ENCODE measurements at places on chromosomes 16 and 17.

DNA sequence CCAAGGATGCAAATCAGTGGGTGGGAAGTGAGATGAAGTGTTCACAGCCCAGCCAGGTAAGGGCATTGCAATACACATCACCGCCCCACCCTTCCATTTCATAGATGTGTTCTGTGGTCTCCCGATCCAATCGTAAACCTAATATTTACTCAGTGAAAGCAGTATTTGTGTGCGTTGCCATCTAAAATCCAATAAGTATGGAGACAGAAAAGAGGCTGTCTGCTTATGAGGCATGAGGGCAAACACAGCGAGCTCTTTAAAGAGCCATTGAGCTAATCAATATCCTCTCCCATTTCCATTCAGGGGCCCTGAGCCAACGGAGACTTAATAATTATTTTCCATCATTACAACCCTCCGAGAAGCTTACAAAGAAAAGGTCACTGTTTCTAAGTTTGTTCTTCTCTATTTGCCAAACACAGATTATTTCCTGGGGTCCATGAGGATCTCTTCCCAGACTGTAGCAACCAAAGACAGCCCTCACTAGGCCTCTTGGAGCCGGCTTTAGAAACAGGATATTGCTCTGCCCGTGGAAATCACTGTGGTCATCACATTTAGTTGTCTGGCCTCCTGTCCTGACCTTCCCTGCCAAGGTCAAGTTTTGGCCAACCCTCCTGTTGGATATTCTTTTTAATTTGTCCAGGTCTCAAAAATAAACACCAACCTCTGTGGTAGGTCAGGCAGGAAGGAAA is 120.1 kb downstream of the SLC39A11 start:
- no peak for DNase-seq

GRCh38 chr17:7394452-7395191 is at the start of gene PLSCR3:
PLSCR3 (minus strand) TSS chr17:7394525; CDS start chr17:7394110, 415 bp downstream.
- peak; percentile 90 for DNase-seq

GRCh38 chr17:76644995-76645394 is 1.4 kb upstream of the ST6GALNAC1 start:
- DNase-seq = no peak

DNA sequence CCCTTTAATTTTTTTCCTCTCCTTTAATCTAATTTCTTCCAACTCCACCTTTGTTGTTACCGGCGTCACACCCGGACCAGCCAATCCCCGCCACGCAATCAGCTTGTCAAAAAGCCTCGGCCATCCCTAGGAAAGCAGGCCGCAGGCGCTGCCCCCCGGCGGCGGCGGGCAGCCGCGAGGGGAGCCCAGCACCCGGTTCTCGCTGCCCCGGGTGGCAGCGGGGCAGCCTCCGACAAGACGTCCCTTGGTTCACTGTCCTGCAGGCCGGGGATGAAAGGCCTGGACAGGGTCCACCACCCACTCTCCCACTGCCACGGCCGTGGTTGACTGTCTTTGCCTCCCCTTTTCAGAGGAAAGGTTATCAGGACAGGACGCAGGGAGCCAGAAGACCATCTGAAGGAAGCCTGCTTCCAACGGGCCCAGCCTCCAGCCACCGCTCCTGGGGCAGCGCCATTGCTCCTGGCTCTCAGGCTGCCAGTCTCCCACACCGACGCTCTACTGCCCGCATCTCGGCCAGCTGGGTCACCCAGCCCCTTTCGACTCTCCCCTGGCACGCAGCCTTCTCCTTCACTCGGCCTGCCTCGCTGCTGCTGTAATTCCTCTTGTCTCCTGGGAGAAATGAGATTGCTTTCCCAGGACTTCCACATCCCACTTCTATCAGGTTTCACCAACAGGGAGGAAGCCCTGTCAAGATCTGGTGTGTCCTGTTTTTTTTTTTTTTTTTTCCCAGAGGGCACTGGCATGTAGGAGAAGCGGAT is 2.8 kb upstream of the UBTF start:
- DNase-seq = peak; percentile 62

DNA sequence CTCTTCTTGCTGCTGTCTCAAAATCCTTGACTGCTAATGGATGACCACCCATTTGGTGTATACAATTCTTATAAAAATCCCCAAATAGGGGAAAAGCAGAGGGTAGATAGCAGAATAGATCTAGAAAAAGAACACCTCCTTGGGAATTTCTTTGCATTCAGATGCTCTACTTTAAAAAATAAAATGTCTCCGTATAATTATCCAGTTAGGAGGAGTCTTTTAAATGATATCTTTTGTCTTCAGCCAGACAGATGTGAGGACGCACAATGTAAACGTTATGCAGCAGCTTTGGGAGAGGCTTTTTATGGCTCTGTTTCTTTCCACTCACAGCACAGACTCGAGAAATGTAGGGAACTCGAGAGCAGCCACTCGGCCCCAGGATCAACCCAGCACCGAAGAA is 300.2 kb downstream of the IRF8 start:
- DNase-seq = no peak

- DNase-seq = no peak
These were observed 78.0 kb downstream of the YPEL2 start for GRCh38 chr17:59409336-59410048.

DNA sequence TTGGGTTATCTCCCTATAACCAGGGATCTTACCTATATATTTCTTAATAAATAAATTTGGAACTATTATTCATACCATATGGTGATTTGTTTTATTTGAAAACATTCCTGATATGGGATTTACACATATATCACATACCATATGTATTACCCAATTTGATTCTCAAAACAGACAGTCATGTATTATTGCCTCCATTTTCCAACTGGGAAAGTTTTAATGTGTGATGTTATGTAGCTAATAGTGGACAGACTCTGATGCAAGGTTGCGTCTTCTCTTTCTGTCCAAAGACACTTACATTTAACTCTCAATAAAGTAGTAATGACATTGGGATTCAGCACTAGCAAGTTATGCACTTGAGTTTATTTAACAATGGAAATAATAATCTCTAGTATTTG is 1.1 kb downstream of the KRTAP9-9 start:
- no peak for DNase-seq

DNA sequence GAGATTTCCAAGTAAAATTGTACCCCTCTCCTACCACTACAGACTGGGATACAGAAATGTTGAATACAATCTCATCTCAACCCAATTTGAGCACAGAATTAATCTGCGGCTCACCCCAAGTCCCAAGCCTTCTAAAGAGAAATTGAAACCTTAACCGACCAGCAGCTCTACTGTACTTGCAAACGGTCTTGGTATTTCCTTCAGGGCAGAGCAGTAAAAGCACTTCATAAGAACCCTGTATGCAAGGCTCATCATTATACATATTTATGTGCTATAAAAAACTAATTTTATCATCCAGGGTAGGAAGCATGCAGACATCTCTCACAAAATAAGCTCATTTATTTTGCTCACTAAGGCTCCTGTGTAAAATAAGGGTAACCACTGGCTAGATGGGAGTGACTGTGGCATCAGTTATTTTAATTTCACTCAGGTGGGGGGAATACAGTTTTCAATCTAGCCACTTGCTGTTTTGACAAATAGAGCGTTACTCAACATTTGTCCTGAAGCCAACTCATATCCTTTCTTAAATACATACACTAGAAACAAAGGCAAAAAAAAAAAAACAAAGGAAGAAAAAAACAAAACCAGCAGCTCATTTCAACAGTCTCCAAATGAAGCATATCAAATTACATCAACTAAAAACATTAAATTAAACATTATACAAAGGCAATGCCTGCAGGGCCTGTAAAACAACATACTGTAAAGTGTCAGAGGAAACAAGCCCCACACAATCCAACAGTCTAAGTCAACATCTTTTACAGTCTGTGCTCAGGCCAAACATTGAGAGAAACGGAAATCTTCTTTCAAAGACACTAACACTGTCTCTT is 65.0 kb downstream of the PARN start:
- DNase-seq = no peak

Measured in activated T-cell treated with anti-CD3 and anti-CD28 coated beads, Interleukin-2, amount 50 U/mL, for 48 hours (primary cell).